ENCODE measurements at places on chromosomes 6 and 20.

GRCh38 chr20:38963745-38964144 lies 1.6 kb downstream of the DHX35 start:
- no peak for DNase-seq

GRCh38 chr6:117534974-117535373 lies 52.5 kb downstream of the DCBLD1 start:
- no peak for DNase-seq

- DNase-seq, result no peak
These were observed 588.4 kb upstream of the BTBD3 start for GRCh38 chr20:11329271-11329670.

- no peak for DNase-seq
These were observed 162.4 kb downstream of the DST start for GRCh38 chr6:56480246-56480645.

DNA sequence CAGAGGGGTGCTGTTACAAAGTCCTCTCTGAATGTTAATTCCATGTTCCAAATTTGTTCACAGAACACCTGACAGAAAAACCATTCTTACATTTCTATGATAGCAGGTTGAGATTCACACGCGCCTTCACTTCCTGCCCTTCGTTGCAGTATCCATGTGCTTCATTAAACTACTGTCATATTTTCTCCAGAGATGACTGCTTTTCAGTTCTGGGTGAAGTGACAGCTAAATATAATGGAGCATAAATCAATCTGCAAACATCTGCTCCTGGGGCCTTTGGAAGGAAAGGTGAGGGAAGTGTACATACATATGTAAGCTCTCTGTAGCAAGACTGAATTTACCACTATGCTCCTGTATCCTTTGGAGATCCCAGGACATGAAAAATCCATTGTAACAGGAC lies 750.2 kb downstream of the HDGFL1 start:
- DNase-seq, result no peak

DNA sequence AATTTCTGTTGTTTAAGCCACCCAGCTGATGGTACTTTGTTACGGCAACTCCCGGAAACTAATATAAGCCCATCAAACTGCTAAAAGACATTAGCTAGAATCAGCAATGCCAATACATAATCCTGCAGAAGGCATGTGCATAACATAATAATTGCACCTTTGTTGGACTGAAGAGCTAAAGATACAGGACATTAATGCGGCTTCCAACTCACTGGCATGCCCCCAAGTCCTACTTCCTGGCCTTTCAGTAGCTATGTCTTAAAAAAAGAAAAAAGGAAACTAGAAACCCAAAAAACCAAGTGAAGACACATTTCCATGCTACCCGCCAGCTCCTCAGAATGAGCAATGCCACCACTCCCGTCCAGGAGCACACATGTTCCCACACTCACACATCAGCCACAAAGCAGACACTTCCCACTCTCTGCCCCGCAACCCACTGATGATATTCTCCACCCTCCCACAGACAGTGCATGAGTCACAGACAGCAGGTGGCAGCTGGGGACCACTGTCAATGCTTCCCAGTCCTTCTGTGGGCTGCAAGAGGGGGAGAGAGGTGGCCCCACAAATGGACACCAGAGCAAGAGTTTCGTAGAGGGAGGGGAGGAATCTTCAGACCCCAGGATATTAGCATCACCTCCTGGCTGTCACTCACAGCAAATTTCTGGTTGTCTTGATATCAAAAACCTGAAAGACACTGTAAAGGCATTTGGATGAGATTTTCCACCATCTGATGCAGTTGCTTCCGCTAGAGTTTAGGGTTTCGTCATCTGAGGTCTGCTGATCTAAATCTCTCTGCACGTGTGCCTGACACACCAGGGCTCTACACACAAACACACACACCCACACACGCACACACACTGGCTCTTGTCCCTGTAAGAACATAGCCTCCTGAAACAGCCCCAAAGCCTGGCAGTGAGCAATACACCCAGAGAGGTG lies 32.8 kb downstream of the GFOD1 start:
- DNase-seq, result no peak

- DNase-seq, result no peak
These were observed 52.1 kb downstream of the PRKN start for GRCh38 chr6:162675503-162675902.

DNA sequence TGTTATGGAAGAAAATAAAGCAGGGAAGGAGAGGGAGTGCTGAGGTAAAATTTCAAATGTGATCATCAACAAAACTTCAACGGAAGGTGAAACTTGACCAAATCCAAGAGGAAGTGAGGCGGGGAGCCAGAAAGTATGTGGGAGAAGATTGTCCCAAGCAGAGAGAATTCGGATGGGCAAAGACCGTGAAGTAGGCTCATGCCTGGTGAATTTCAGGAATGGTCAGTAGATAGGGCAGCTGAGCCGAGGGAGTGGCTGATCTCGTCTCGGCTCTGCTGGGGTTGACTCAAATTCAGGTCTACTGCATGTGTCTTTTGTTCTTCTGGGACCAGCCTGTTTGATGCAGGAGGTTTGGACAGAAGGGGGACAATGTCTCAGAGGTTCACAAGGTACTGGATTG lies 7.0 kb upstream of the CSNK2A1 start:
- DNase-seq, result no peak

DNA sequence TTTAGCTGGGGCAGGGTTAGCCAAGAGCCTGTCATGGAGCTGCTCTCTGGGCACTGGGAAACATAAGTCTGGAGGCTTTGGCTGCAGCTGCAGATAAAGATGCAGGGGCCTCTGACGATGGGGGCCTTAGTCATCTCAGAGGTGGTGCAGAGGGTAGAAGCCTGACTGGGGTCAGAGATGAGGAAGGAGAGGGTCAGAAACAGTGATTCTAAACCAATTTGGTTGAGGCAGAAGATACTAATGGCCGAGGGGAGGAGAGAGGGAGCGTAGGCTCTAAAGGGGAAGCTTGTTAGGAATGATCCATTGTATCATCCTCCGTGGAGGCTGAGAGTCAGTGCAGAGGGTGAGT lies 33.8 kb downstream of the PLEKHG1 start:
- DNase-seq, result no peak

DNA sequence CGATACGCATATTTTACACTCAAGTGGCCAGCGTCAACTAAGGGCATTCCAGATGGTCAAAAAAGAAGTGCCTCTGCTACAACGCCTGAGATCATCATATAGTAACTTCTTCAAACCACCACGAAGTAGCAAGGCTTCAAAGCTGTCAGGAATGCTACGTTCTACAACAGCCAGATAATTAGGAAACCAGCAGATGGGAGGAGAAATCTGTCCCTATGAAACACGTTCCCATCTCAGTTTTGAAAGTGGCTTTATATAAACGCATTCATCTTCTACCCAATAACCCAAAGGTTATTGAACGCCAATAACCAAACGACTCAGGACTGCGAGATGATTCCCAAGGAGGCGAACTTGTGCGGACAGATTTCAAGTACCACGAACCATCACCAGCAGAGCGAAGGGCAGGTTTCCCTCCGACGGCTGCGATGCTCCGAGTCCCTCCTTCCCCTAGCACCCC lies 1.2 kb downstream of the ABHD12 start:
- DNase-seq, result no peak

DNA sequence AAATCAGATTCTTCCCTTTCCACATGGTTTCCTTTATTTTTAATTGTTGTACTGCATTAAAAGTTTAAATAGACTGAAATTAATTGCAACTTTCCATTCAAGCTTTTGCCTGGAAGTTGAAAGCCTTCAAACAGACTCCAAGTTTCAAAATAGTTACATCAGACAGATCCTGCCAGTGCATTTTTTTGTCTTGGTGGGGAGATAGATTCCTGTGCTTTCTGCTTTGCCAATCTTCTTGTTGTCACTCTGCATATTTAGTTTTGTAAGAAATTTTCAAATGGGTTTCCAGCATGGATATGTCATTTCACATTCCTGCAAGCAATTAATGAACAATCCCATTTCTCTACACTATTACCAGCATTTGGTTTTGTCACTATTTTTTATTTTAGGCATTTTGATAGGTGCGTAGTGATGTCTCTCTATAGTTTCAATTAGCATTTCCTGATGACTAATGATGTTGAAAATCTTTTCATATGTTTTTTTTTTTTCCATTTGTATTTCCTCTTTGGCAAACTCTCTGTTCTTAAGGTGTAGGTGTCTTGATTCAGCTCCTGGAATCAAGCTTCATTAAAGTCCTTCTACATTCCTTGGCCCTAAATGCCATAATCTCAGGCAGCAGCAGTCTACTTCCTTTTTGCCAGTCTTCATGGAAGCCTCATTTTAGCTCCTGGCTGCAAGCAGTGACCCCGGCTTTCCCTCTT lies 40.5 kb downstream of the SCP2D1 start:
- DNase-seq, result no peak

DNA sequence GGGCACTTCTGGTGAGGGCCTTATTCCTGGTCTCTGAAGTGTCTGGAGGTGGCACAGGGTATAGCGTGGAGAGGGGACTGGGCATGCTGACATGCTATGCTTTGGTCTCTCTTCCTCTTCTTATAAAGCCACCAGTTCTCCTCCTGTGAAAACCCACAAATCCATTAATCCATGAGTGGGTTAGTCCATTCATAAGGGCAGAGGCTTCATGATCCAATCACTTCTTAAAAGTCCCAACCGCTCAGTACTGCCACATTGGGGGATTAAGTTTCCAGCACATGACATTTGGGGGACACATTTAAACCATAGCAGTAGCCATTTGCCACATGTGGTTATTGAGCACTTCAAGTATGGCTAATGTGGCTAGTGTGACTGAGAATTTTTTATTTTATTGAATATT lies 3.8 kb upstream of the TRIB3 start:
- DNase-seq, result no peak

GRCh38 chr6:34491091-34491430 lies 25.2 kb downstream of the PACSIN1 start:
- DNase-seq, result no peak

DNA sequence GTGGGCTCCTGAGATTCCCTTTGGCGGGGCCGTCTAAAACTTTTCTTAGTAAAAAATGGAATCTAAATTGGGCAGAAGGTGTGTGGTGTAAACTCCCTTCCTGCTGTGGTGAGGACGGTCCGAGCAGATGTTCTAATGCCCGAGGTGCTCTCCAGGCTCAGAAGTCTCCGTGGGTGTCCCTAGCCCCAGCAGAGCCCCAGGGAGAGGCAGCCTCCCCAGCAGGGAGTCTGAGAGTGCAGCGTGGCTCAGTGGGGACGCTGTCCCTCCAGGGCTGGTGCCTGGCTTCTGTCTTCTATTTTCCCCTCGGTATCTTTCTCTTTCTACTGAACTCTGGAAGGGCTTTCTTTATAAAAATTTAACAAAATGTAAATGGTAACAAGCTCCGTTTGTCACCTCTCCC lies 208.2 kb downstream of the SMOC2 start:
- no peak for DNase-seq

DNA sequence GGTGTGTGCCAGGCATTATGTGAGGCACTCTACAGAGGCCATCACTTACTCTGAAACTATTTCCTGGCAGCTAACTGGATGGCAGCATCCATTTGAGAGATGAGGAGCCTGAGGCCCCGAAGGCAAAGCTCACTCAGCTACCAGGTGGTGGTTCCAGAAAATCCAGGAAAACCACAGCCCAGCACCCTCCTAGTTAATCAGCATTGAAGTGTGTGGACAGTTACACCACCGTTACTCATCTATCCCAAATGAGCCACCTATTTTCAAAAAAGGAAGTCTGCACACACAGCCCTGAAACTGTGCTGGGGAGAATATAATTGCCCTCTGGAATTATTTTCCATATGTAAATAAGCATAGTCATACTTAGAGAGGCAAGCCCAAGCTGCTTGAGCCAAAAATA lies 67.4 kb downstream of the CNBD2 start:
- no peak for DNase-seq

DNA sequence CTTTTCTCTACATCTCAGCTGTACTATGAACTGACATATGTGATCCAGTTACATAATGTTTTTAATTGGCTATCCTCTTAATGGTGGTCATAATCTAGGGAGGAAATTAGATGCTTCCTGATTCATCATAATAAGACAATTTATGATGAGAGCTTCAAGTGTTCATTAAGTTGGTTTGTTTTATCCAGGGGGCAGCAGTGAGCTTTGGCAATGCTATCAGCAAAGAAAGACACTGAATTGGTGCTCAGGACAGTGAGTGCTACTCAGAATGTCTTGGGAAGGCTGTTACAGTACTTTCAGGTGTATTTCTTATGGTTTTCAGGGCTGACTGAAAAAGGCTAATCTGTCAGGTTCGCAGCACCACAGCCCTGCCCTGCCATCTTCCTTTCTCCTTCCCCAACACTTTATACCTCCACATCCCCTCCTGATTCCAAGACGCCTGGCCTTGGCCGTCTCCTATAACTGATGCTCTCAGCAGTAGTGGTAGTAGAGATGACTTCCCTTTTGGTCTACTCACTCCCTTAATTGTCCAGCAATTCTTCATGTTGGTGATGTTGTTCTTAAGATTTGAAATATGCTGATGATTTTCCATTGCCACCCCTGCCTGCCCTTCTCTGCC lies 67.0 kb upstream of the TNFAIP3 start:
- no peak for DNase-seq

DNA sequence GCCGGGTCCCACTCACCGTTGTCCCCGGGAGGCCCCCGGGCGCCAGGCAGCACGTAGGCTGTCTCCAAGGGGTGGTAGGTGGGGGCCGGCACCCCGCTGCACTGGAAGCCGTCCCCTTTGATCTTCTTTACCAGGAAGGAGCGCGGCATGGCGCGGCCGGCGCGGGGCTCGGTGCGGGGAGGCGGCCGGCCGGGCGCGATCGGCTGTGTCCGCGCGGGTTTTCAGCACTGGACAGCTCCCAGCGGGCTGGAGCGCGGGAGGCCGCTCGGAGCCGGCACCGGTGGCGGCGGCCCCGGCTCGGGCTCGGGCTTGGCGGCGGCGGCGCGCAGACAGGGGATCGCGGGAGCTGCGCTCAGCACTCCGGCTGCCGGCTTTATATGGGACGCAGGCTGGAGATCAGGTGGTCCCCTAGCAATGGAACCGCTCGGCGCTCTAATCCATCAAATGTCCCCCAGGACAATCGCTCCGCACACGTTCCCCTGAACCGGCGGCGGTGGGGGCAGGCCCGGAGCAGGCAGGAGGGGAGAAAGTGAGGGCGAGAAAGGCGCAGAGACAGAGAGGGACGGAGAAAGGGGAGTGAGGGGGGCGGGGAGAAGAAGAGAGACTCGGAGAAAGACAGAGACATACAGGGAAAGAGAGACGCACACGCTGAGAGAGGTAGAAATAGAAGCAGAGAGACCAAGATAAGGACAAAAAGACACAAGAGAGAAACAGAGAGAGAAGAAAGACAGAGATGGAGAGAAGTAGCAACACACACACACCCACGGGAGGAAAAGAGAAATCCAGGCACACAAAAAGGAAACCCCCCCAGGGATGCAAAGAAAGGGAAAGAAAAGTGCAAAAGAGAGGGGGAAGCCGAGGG lies at the start of gene SCRT2:
Gene SCRT2 (minus strand): TSS at position 350 of the 862 bp plus-strand sequence. CDS start 201 bp downstream, at position 149.
- peak; percentile 36 for DNase-seq

DNA sequence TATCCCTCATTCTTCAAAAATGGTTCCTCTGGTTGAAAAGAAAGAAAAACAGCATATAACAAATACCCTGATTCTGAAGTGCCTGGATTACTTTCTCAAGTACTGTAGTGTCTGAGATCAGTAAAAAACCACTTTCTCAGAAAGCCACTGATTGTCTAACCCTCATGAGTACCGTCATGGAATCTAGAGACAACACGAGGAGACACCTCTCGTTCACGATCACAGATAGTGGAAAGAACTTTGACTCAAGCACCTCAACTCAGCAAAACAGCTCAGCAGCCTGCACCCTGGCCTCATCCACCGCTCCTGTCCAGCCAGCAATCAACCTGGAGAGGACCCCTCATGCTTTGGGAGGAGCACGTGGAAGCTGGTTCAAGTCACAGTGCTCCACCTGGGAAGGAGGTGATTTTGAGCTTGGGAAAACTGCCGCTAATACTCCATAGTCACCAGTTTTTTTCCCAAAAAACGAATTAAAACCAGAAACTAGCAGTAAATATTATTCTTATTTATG lies 1.0 kb downstream of the SCML4 start:
- no peak for DNase-seq

- DNase-seq, result no peak
These were observed 103.7 kb upstream of the SOX4 start for GRCh38 chr6:21489826-21490225.
